ENCODE measurements at places on chromosomes 12 and 14.

DNA sequence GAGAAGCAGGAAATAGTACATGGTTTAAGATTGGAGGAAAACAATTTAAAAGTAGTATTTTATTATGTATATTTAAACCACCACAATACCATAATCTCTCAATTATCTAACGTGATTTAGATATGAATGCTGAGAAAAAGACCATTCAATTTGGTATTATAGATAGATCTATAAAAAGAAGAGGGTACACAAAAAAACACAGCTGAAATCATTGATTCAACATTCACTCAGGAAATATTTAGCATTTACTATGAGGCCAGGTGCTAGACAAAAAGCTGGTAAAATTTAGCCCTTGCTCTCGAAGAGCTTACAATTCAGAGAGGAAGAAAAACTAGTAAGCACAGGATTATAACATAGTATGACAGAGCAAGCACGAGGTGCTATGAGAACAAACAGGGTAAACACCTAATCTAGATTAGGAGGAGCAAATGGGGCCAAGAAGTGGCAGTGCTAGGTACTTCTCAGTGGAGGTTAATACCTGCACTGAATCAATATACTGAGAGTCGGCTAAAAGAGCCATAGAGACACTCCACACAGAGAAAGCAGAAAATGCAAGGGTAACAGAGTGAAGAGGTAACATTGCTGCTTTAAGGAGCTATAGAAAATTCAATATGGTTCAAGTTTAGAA lies 27.6 kb downstream of the TRIP11 start:
- no peak for DNase-seq

GRCh38 chr14:20476776-20477175 lies 7.6 kb downstream of the PNP start:
- DNase-seq: no peak

- no peak for DNase-seq
These were observed 410.0 kb downstream of the SYT1 start for GRCh38 chr12:79274501-79275064.

DNA sequence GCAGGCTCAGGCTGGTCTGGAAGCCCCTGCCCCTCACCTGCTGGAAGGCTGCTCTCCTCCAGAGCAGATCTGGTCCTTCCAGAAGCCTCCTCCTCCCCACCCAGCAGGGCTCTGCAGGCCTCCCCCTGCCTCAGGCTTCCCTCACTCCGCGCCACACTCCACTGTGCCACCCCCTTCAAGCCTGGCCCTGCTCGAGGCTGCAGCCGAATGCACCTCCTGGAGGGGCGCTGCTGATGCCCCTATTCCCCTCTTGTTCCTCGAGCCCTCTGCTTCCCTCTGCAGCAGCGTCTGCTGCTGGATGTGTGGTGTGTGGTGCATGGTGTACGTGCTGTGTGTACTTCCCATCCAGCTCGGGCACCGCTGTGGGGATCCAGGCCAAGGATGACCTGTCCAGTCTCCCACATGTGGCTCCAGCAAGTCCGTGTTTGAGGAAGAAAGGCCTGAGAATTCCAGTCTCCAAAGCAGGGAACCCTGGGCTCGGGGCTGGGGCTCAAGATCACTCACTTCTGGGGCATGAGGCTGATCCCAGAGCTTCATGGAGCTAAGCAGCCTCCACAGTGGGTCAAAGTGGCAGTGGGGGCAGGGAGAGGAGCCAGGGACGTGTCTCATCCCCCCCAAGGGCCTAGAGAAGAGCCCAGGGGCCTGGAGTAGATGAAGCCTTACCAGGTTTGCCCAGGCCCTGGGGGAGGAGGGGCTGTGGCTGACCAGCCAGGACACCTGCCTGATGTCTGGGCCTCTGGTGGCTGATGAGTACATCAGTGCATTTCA lies 136.0 kb upstream of the C14orf180 start:
- peak; percentile 9 for DNase-seq

GRCh38 chr12:13422291-13422690 lies 225.8 kb downstream of the EMP1 start:
- no peak for DNase-seq

DNA sequence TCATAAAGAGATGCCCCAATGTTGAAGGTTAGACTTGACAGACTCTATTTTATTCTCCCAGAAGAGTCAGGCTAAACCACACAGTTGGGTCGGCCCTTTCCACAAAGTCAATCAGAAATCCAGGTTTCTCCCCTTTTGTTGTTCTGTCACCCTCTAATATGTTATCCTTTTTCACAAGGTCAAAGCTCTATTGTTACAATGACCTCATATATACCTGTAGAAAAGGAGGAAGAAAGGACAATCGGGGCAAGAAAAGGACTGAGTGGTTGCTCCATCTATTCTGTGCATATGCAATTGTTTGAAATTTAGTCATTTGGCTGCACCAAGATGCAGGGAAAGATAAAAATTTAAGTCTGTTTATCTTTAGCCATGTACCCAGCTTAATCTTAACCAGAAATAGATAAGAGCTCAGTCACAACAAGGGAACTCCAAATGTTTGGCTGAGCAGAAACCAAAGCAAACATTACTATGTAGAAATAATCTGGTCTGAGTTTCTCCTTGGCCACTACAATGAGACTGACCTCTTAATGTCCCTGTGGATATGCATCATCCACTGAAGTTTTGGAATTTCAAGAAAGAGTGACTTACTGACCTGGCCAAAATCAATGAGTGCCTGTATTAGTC lies 503.7 kb downstream of the GALC start:
- DNase-seq: no peak

- DNase-seq: no peak
These were observed 74.0 kb downstream of the PCNX1 start for GRCh38 chr14:70981000-70981952.

Measured in T-cell (primary cell).